ENCODE measurements at places on chromosomes 12 and 14.

DNA sequence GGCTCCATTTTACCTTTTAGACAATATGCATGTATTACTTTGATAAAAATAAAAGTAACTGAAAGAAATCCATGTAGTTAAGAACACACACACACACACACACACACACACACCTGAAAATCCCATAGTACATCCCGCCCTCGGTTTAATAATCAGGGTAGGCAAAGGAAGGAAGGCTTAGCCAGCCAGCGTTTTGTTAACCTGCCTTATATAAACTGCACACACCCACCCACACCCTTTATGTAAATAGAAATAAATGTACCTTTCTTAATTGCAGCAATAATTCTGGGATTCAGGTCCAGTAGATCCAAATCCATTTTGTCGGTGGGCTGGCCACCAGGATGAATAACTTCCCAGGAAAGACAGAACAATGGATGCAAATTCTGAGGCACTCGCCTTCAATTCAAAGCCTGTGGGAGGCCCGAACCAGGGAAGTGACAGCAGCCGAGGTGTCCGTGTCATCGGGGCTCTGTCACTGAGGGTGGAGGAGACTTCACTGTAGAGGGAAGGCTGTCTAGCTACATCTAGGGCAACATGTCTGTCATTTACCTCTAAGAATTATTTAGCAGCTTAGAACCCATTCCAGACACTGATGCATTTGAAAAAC lies 4.4 kb downstream of the XRCC3 start:
- DNase-seq: no peak

DNA sequence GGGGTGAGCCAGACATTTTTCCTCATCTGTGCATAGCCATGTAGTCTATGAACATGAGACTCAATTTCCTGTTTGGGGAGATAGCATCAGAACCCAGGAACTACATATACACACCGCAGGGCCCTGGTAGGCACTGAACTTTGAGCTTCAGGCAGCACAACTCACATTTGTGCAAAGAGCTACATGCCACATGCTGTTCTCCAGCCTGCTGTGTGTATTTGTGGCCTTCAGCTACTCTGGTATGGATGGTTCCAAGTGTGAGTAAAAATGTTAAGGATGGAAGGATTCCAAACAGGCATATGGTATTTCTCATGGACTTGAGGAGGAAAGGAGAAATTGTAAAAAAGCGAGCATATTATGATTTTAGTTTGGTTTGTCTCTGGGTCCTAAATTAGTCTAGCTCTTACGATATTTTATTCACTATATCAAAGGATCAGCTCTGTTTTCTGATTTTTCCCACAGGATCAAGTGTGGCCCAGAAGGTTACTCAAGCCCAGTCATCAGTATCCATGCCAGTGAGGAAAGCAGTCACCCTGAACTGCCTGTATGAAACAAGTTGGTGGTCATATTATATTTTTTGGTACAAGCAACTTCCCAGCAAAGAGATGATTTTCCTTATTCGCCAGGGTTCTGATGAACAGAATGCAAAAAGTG lies 422.4 kb upstream of the OR4E1 start:
- no peak for DNase-seq

DNA sequence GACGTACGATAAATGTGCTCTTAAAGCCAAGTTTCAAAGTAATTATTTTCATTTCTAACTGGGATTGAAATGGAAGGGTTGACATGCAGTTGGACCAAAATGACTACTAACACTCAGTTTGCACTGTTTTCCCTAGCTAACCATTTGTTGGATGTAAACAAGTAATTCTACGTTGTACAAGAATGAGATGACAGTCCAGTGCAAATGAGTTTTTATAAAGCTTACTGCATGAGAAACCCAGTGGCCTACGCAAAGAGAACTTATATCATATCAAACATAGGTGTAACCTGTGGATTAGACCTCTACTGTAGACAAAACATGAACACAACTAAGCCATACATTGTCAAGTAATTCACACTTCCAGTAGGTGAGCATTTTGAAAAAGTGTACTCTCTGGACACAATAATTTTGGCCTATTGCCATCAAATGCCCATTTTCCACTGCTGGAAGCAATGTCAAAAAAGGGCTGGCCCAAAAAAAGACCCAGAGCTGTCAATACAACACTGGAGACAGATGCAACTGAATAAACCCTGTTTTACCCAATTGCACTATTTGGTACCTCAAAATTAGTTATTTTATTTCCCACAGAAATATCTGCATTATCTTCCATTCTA lies 12.8 kb downstream of the SLC38A2 start:
- no peak for DNase-seq

DNA sequence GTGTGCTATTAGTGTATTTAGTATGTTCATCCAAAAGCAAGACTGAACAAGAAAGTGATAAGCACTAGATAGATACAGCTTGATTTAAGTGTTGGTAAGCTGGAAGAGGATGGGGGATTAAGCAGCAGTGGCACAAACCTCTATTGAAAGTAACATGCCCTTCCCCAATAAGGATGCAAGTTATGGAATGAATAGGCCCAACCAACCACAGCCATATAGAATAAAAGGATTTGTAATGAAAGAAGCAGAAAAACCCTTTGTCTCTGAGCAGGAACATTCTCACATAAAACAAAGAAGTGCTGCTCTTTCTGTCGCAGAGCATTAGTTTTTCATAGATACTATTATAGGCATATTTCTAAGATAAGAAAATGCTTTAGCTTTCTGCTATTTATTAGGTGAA lies 310.7 kb downstream of the IPO8 start:
- DNase-seq: no peak

DNA sequence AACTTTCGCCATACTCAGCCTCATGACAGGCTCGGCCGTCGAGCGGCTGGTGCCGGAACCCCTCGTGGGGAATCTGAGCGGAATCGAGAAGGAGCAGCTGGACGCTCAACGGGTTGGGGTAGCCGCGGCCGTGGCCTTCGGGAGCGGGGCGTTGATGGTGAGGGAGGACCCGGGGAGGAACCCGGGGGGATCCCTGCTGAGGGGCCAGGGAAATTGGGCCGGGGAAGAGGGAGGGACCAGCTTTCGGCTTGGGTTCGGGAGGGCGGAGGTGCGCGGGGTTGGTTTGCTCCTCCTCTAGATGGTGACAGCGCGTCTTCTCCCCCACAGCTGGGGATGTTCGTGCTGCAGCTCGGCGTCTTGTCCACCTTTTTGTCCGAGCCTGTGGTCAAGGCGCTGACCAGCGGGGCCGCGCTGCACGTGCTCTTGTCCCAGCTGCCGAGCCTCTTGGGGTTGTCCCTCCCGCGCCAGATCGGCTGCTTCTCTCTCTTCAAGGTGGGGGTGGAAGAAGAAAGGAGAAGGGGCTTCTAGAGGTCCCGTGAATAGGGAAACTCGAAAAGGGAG lies 9.8 kb downstream of the ARHGEF25 start:
- no peak for DNase-seq

- no peak for DNase-seq
These were observed 22.4 kb downstream of the SOCS2 start for GRCh38 chr12:93594766-93595311.

DNA sequence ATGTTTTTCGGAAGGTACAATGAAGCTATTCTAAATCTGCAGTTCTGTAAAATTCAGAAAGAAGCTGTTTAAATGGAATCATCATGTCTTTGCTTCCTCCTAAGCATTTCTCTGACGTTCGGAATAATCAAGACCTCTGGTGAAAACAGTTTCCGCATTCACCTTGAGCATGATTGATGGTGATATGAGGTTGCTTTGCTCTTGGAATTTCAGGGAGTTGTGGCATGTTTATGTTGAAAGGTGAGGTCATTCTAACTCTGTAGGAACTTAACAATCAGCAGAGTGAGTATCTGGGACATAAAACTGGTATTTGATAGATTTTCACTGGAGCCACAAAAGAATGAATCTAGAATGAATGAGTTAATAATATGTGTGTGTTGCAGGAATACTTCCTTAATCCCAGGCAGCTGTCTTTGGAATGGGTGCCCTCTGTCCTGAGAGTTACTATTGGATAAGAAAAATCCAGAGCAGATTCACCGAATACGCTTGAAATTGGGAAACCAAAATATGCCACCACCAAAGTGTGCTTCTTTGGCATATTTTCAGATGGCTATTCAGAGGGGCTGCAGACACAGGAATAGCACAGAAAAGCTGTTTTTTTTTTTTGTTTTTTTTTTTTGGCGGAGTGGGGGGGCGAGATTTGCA lies 599.1 kb downstream of the CCER1 start:
- no peak for DNase-seq

GRCh38 chr14:73777420-73777819 lies 63.2 kb upstream of the PNMA1 start:
- DNase-seq: no peak

DNA sequence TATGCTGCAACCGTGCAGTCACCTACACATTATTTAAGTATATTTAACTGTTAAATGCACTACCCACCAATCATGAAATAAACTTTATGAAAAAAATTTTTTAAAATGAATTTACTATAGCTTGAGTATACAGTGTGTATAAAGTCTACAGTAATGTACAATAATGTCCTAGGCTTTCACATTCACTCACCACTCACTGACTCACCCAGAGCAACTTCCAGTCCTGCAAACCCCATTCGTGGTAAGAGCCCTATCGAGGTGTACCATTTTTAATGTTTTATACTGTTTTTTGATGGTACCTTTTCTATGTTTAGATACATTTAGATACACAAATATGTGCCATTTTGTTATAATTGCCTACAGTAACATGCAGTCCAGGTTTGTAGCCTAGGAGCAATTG lies 48.1 kb downstream of the KLRG1 start:
- no peak for DNase-seq

DNA sequence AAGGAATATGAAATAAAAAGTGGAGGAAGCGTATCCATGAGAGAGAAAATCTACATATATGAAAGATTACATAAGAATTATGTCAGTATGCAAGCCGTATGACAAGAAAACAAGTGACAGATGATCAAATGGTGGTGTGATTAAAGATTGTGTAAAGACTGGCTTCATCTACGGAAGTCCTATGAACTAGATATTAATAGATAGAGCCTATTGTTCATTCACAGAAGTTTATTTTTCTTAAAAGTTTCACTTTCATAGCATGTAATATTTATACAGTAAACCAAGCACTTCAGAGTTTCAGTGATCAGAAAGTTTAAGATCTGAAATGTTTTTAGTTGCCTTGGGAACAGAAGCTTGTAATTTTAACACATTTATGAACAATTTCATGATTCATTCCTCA lies 84.5 kb downstream of the VRK1 start:
- DNase-seq: no peak
